ENCODE measurements at places on chromosomes 16 and 17.

DNA sequence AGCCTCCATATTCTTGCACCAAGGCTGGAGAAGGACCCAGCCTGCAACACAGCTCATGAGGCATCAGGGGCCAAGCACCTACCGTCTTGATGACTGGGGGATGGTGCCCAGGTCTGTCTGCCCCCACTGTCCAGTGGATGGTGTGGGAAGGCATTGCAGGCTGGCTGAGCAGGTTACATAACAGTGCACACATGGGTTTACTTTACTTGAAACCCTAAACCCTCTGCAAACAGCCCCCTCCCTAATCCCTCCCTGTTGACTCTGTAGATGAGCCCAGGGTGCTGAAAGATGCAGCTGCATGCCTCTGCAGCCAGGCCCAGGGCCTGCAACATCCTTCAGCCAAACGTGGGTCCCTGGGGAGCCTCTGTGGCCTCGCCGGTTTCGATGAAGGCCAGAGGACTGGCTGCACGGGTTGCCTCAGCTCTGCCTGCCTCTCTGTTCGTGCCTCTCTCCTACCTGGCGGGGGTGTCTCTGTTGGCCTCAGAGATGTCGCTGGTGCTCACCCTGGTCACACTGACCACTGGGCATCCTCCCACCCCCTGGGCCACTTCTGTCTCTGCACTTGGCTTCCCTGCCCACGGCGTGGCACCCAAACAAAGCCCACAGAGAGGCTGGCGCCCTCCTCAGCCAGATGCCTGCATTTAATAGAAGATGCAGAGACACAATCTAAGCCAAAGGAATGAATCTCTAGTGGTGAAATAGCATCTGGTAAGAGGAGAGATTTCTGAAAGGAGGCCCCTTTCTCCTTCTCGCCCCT, 95.1 kb downstream of the METRNL start:
- peak; percentile 2 for DNase-seq

- DNase-seq, result no peak
Measured at GRCh38 chr17:73291260-73291801, 20.5 kb downstream of the CDC42EP4 start.

DNA sequence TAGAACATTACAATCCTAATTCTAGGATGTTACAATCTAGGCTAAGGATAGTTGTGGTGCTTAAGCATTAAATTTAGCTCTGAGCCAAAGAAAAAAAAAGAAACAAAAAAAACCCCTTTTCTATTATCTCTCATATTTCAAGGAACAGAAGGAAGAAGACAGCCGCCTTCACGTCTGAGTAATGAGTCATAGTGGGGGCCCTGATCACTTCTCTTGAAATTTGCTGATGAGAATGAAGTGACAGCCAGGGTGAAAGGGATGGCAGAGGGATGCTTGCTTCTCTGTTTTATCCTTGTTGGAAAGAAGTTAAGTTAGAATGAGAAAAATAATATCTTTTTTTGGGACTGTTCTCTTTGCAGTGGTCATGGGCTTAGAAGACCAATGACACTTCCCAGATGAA, 82.6 kb upstream of the MPHOSPH6 start:
- no peak for DNase-seq

GRCh38 chr16:31356566-31357323, 1.8 kb downstream of the ITGAX start:
- no peak for DNase-seq

DNA sequence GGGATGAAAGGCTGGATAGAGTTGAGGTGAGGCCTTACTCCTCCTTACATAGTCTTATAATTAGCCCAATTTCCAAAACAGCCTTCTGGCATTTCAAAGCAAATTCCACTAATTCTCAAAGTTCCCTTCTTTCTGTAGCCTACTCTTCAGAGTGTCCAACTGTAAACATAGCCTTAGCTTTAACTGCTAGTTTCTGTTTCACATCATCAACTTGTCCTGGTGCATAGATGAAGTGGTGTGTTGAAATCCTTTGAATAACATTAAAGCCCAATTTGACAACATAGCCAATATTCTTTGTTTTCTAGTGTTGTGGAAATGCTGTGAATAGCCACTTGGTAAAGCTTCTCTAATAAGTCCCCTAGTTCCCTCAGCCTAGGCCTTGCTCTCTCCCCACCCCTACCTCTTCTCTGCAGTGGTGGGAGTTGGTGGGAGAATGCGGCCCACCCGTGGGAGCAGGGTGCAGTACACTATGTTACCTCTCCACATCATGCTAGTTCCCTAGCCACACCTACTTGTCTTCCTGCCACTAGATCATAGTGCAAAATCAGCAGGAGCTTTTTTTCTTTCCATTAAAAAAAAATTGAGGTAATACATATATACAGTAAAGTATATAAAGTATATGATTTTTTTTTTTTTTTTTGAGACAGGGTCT, 127.0 kb upstream of the HAS3 start:
- no peak for DNase-seq

DNA sequence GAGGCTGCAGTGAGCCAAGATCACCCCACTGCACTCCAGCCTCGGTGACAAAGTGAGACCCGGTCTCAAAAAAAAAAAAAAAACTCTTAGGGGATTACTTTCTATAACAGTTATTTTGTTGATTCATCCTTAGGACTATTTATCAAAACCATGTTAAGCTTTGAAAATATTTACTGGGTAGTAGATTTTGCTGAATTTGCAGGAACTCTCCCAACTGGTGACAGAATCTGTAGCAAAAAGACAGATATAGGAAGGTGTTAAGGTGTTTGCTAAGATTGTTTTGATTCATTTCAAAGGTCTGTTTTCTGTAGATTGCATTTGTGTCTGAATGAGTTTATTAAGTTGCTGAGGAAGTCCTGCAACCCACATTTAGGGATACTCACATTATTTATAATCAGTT, 192.6 kb downstream of the PRKCA start:
- no peak for DNase-seq

DNA sequence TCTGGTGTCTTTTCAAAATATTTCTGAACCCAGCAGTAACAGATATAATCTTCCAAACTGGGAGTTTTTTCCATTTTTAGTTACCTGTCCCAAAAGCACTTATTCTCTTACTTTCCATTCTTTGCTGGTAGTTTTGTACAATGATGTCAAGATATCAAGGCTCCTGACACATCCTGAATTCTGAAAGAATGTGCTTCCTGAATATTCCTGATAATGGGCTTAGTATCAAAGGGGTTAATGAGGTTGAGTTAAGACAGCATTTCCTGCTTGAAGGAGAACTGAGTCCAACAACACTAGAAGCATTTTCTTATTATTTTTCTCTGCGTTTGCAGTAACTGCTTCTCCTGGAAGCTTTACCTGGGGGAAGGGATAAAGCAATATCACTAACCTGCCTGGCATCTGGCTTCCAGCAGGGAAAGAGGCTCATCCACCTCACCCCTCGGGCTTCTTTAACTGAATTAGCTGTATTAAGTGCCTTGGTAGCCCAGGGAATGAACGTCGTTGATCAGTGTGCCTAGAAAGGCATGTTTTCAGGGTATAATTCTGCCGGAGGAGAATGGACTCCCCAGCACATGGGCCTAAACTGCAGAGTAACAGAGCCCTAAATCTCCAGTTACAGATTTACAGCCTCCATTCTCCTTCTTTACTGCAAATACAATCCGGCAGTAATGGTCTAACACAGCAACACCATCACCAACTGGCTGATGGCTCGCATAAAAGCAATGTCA, 134.4 kb downstream of the SNX11 start:
- no peak for DNase-seq

- DNase-seq, result no peak
Measured at GRCh38 chr17:65684631-65685030, 123.2 kb upstream of the AXIN2 start.

- DNase-seq, result no peak
Measured at GRCh38 chr16:89377453-89377848, 112.9 kb downstream of the ANKRD11 start.

- no peak for DNase-seq
Measured at GRCh38 chr16:82419332-82419731, 207.4 kb upstream of the CDH13 start.

- no peak for DNase-seq
Measured at GRCh38 chr17:69457603-69458002, 43.1 kb downstream of the MAP2K6 start.

DNA sequence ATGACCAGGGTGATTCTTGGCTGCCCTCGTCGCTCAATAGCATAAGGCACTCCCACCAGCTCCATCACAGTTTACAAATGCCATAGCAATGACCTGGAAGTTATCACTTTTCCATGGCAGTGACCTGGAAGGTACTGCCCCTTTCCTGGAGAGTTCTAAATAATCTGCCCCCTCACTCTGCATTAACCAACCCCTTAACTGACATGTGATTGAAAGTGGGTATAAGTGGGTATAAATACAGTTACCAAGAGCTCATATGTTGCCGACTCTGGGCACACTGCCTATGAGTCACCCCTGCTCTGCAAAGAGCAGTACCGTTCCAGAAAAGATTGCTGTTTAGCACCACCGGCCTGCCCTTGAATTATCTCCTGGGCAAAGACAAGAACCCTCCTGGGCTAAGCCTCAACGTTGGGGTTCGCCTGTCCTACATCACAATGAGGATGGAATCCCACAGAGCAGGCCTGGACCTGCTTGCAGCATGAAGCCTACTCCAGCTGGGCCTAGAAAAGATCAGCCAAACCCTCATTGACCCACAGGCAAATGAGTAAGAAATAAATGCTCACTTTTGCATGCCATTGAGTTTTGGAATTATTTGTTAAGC, 95.2 kb upstream of the SEC14L1 start:
- no peak for DNase-seq

- DNase-seq, result no peak
Measured at GRCh38 chr16:76926595-76926994, 264.4 kb upstream of the MON1B start.

DNA sequence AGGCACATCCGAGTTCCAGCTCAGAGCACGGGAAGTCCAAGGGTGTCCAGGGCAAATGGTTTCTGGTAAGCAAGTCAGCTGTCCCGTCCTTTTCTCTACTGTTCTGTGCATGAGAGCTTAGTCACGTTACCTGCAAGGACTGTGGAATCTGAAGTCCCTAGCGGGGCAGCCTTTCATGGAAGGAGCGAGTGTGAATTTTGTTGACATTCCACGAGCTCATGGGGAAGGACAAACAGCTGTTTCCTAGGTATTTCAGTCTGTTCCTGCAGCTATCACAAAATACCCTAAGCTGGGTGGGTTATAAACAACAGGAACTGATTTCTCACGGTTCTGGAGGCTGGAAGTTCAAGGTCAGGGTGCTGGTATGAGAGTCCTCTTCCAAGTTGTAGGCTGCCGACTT, 109.2 kb downstream of the SDR42E1 start:
- no peak for DNase-seq

- DNase-seq, result peak; percentile 60
Measured at GRCh38 chr16:22948603-22949368, 134.8 kb downstream of the HS3ST2 start.

DNA sequence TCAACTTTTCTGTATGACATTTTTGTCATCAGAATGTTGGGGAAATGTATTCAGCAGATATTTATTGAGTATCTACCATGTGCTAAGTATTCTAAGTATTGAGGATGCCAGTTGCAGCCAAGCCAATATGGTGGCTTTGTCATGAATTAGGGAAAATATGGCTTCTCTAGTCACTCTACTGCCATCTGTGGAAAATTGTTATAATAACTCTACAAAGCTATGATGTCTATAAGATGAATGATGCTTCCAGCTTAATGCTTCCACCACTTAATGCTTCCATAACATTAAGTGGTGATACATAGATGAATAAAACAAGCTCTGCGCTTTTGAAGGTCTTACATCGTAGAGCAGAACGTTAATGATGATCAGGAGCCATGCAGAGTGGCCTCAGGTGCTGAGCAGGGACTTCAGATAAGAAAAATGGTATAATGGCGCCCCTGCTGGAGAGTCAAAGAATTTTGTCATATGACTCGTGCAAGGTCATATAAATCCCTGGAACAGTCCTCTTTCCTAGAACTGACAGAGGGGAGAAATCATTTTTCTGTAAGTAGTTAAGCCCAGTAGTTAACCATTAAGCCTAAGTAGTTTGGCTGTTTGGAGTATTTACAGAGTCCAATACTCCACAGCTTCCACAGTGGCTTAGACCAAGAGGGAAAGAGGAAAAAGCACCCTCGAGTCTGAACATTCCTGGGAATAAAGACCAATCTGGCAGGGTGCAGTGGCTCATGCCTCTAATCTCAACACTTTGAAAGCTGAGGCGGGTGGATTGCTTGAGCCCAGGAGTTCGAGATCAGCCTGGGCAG, 2.7 kb upstream of the TMIGD1 start:
- peak; percentile 66 for DNase-seq

DNA sequence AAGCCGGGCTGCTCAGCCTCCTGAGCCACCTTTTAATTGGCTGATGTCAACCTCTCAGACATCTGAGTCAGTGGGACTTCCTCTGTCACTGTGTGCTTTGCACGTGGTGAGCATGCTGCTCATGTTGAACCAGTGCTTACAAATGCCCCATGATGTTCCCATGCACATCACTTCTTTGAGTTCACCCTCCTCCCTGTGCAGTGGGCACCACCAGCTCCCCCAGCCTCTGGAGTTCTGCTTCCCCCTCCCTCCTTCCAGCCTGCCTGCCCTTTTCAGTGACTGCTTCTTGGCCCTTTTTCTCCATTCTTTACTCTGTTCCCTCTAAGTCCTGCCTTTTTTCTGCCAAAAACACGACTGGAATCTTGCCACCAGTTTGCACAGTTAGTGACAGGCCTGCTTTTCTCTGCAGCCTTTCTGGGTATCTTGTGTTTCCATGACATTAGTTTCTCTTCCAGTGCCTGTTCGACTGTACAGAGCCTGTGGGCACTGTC, 41.6 kb downstream of the USP10 start:
- no peak for DNase-seq

DNA sequence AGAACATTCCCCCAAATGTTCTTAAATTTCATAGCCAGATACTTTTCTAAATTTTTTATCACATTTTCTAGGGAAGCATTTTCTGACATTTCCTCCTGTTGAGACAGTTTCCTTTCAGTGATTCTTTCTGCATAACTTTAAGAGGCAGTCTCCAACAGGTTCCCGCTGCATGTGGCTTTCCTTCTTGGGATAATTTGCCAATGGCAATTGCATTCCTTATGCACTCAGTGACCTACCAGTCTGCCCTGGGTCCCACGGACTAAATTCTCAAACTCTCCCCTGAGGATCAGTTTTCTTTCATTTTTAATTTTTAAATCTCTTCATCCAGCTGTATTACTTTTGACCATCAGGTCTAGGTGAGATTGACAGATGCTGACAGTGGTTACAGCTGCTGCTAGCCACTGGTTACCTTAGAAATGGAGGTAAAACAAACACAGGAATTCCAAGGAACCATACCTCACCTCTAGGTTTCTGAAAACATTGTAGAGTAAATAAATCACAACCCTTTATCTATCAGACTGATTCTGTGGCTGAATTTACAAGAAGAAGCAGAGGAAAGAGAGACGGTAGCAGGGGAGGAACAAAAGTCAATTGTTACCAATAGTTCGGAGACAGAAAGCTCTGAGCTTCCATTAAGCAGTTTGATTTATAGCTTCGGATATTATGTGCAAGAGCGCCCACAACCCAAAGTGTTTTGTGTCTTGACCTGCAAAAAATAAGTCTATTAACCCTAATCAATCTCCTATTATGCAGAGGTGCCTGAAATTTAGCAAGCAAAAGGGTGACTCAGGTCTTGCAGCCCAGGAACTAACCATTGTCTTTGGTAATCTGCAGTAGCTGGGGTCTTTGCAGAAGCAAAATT, 216.0 kb downstream of the PMP22 start:
- no peak for DNase-seq

- no peak for DNase-seq
Measured at GRCh38 chr16:83813823-83814658, 6.3 kb downstream of the HSBP1 start.

Data from DND-41 (cell line).